ENCODE measurements at places on chromosomes 2 and 18.

DNA sequence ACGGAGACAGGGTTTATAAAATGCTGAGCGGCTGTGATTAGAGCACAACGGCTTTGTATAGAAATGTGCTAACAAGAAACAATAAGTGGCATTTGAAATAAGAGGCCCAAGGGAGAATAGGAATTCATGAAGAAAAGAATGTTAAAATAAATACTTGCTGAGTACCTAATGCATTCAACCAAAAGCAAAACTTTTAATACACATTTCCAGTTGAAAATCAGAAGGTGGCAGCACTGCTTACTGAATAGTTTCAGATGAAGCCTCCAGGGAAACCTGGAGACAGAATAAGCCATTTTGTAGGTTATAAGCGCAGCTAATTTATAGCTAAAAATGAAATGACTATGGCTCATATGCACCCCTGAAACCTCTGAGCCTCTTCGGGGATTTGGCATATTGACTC is 286.6 kb downstream of the DPP10 start:
- no peak for DNase-seq

DNA sequence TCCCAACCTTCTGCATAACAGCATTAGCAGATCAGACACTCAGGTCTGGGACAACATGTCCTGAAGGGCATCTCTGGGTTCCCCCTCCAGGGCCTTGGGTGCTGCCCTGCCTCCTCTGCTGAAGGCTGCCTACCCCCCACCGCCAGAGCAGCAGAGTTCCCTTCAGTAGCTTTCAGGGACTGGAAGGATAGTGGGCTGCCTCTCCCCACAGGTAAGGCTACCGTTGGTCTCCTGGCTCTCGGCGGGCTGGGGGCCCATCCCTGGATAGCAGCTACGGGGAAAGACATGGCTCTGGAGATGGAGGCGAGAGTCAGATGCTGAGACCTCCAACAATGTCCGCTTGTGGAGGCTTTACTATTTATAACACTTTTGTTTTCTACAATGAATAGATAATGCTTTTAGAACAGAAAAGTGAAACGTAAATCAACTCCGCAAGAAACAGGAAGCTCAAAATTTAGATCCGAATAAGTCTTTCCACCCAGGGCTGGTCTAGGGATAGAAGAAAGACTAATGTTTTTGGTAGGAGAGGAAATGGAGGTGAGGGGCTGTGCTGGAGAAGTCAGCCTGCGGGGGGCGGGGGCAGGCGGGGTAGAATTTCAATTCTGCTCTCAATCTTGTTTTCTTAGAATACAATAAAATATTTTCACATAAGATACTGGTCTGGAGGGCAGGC is 58.4 kb downstream of the ARL4C start:
- no peak for DNase-seq

- peak; percentile 92 for DNase-seq
Measured at GRCh38 chr2:132547090-132547687, 122.8 kb downstream of the LYPD1 start.

GRCh38 chr2:54404270-54404669 is 51.9 kb upstream of the SPTBN1 start:
- DNase-seq = peak; percentile 14

GRCh38 chr18:59096098-59096789 is 43.4 kb upstream of the SEC11C start:
- no peak for DNase-seq

DNA sequence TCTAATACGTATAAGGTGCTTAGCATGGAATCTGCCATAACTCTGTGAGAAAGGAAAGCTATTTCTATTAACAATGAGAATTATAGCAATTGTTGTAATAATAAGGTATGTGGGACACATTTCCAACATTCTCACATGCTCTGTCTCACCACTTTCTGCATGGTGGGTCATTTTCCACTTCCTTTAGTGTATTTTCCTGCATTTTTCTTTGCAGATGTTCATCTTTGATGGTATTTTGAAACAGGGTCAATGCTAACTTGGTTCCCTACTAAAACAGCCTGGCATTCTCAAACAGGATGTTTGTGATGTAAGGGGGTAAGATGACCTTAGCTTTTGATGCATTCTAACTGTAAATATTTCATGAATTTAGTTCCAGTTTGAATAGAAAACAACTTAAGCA is 54.7 kb downstream of the MYO1B start:
- DNase-seq = no peak

DNA sequence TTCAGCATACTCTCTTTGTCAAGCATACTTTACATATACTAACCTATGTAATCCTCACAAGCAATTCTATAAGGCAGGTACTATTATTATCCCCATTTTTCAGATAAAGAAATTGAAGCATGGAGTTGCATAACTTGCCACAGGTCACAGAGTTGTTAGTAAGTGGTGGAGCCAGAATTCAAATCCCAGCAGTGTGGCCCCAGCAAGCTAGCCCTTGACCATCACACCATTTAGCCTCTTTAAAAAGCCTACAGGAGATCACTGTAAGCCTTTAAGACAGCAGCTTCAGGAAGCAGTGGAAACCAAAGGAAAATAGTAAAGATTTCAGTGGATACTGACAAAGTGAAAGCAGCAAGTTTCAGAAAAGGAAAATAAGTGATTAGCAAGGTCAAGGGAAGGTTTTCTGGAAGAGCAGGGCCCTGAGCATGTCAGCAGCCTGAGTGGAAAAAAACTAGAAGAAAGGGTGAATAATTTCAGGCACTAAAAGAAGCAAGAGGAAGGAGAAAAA is 11.7 kb downstream of the B4GALT6 start:
- DNase-seq = no peak

DNA sequence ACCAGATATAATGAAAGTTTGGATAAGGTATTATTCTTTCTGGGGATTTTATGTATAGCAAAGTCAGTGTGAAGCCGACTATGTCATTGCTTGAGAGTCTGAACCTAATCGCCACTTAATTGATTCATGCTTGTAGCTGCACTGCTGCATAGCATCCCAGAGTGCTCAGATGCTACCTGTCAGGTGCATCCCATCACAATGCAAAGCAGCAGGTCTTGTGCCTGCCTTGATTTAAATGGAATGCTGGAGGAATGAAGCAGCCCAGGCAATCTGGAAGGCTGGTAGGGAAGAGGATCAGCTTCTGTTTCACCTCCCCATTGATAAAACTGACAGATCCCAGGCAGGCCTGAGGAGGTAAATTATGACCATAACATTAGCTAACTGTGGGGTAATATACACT is 40.4 kb upstream of the ATIC start:
- DNase-seq = no peak

GRCh38 chr18:3037423-3037915 is 24.5 kb upstream of the LPIN2 start:
- peak; percentile 75 for DNase-seq

- DNase-seq = no peak
Measured at GRCh38 chr2:74438248-74438647, 3.5 kb downstream of the RTKN start.

- DNase-seq = peak; percentile 98
Measured at GRCh38 chr2:235605312-235606003, 111.6 kb downstream of the AGAP1 start.

- no peak for DNase-seq
Measured at GRCh38 chr2:113216891-113217454, 43.2 kb downstream of the PSD4 start.

- DNase-seq = peak; percentile 31
Measured at GRCh38 chr18:72086421-72086820, 457.7 kb downstream of the CBLN2 start.

DNA sequence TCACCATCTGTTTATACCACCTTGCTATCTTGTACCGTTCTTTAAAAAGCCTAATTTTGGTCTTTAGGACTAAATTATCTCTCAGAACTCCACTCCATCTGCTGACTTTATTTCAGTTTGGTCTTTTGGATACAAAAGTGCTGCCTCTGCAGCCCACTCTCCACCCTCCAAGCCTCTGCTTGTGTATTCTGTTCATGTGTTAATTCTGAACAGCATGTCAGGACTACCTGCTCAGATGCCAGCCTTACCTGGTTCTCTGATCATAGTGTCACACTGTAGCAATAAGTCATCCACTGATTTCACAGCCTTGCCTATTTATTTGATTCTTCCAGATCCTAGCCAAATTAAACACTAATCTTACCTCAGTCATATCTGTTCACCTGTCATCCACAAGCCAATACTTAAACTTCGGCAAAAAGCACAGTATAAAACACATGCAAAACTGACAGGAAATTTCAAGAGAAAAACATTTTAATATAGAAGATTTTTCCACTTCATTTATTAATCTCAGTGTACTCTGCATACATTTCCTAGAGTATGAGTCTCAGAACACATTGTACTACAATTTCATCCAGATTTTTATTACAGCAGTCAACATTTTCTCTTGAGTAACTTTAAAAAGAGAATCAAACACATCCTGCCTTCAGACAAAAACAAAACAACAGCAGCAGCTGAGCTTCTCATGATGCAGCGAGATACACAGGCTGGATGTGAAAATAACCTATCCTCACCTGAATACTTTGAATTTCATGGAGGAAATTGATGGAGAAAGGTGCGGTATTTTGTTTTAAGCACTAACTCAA is 64.9 kb downstream of the PPP1R1C start:
- no peak for DNase-seq

DNA sequence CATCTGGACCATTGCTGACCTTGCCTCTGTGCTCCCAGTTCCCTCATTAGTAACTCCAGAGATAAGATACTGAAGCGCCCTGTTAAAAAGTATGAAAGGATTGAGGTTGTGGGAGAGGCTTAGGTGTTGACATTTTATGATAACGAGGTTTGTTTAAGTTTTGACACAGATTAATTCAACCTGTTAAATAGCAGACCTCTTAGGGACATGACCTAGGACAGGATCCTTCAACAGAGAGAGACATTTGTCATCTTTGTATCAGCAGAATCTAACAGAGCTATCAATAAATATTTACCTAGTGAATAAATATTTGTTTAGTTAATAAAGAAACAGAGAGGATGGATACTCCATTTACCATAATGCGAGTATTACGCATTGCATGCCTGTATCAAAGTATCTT is 99.5 kb downstream of the DCC start:
- no peak for DNase-seq

DNA sequence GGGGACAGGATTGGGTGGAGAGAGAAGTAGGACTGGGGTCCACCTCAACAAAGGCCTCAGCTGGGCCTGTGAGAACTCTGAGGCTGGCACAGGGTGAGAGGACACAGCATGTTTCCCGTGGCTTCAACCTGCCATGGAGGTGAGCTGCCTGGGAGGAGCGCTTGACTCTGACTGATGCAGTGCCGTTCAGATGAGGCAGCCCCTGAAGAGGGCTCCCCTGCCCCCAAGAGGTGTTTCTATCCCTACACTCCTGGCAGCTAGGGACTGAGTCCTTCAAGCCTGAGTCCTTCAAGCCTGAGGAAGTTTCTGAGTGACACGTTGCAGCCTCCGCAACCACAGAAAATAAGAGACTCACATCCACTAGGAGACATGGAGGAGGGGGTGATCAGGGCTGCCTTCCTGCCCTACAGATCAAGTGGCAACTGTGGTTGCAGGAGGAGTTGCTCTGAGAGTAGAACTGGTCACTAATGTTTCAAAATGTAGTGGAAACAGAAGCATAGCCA is 49.6 kb upstream of the TMEM177 start:
- DNase-seq = no peak

GRCh38 chr2:218988650-218989049 is 3.7 kb upstream of the FEV start:
- DNase-seq = no peak

DNA sequence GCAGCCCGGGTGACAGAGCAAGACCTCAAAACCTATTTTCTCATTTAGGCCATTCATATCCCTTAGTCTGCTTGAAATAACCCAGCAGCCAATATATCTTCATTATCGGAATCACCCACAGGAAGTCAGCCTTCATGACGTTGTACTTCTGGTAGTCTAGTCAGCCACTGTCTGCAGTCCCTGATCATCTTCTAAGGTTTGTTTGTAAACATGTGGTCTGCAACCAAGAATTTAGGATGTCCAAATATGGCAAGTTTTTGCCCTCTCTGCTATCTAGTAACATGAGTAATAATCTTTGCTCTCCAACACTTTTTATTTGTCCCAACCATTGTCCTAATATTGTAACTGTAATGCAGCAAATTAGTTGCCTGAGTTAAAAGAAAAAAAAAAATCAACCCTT is 92.5 kb downstream of the PRPF40A start:
- DNase-seq = no peak

GRCh38 chr2:128799284-128799552 is 480.6 kb upstream of the HS6ST1 start:
- no peak for DNase-seq

GRCh38 chr2:220985561-220985960 is 586.5 kb downstream of the EPHA4 start:
- DNase-seq = no peak

DNA sequence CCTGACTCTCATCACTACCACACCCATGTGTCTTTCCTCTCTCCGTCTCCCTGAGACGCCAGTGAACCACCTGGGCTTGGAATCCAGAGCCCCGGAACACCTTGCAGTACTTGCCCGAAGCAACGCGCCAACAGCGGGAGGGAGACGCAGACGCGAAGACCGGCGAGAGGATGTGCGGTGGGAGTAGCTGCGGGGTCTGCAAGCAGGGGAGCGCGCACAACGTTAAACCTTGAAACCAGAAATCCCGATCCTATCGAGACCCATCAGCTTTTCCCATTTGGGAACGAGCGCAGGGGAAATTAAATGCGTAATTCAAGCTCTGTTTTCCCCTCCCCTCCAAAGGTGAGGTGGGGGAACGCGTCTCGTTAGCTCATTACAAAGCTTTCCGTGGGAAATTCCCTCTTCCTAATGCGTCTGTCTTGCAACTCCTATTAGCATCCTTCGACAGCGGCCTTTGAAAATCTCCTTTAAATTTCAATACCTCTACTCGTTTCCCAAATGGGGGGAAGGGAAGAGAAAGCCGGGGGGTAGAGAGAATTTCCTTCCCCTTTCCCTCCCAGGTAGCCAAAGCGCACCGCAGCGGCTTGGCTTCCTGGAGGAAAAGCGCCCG is 421 bp upstream of the CNTNAP5 start:
- DNase-seq = no peak

- no peak for DNase-seq
Measured at GRCh38 chr2:61938511-61938910, 33.0 kb downstream of the COMMD1 start.

- DNase-seq = no peak
Measured at GRCh38 chr18:60556326-60556725, 183.8 kb upstream of the MC4R start.

GRCh38 chr18:706405-706804 is 6.0 kb downstream of the ENOSF1 start:
- no peak for DNase-seq

- peak; percentile 25 for DNase-seq
Measured at GRCh38 chr2:148058641-148059040, 37.8 kb downstream of the MBD5 start.

DNA sequence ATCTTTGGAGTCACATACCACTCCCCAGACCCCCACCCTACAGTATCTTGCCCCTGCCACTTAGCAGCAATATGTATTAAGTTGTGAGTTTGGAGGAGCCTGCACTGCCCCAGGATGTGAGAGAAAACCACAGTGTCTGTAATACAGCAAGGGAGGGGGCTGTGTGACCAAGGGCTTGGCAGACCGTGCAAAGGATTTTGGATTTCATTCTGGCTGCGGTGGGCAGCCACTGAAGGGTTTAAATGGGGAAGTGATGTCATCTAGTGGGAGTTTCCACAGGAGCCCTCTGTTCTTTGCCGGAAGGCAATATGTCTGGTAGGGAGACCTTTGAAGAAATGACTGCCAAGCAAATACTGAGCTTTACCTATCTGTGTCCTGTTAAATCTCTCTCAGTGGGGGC is 202.4 kb downstream of the FHOD3 start:
- no peak for DNase-seq

GRCh38 chr2:62071760-62072680 is 123.9 kb upstream of the B3GNT2 start:
- no peak for DNase-seq

- no peak for DNase-seq
Measured at GRCh38 chr18:37332628-37333420, 232.8 kb downstream of the CELF4 start.
